Stimulated activated CD4-positive, alpha-beta T cell treated with anti-CD3 and anti-CD28 coated beads, Interleukin-1b, Interleukin-23, amount 100 ng/mL, for 1 hour (primary cell): ENCODE measurements at places on chromosomes 3 and 15.

- DNase-seq, result no peak
Observed at GRCh38 chr15:48802257-48802656, 8.6 kb downstream of the CEP152 start.

DNA sequence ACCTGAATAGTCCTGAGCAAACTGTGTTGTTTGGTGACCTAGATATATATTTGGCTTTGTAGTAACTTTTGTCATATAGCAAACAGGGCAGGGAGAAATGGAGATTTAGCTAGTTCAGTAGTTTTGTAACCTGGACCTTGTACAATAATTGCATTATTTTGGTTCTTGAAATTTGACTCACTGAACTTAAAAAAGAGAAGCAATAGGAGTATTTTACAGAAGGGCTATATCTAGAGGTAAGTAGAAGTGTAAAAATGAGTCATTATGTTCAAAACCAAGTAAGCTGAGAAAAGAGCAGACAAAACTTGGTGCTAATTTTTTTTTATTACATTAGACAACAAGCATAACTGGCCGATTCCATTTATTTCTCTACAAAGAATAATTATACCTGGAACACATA is 505.4 kb downstream of the ZIC1 start:
- no peak for DNase-seq

GRCh38 chr3:160129459-160130061 is 95.7 kb upstream of the C3orf80 start:
- DNase-seq, result no peak

GRCh38 chr3:12993517-12994356 is 79.5 kb downstream of the IQSEC1 start:
- no peak for DNase-seq
